DMS 273 treated with DMSO at 0.1 percent for 48 hours (cell line): ENCODE measurements at places on chromosomes 2 and 18.

GRCh38 chr2:80120866-80121265 lies 183.7 kb downstream of the LRRTM1 start:
- no peak for DNase-seq

- no peak for DNase-seq
These were observed 120.5 kb downstream of the TANC1 start for GRCh38 chr2:159088906-159089305.

DNA sequence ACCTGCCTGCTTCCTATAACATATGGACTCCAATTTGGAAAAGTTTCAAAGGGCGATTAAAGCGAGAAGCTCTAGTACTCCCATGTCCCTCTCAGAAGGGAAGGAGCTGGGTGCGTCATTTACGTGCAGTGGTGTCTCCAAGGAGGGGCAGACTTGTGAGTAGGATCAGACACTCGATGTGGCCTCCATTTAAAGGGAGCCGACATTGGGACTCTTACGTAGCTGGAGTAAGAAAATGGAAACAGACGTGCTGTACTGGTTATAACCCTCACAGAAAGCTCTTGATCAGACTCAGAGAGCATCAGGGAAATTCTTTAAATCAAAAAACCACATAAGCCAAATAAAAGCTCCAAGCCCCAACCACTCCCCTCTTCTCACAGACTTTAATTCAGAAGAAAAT lies 198.5 kb downstream of the KLHL29 start:
- DNase-seq, result peak; percentile 70

DNA sequence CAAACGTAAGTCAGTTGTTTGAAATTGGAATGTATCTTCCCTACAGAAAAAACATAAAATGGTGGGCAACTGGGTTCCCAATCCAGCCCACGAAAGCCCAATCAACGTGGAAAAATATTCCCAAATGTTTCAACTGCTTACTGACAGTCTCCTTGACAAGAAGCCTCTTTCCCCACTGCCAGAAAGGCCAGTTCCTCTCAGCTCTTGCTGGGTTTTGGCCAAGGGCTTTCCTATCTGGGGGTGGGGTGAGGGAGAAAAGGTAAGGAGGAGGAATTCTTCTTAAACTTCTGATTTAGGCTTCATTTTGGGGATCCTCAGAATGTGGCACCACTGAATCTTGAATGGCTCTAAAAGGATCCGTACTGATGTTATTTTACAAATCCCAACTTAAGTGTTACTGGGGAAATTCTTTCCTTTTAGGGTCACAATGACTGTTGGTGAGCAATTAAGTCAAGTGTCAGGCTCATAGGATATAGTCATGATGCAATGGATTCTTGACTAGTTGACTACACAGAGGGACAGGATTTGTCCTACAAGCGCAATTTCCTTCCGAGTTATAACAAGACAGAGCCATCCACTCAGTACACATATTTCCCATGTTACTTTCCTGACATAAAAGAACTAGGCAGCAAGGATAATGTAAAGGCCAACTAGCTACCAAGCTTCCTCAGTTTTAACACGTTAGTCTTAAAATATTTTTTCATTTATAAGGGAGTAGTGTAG lies 73.6 kb downstream of the SPRED2 start:
- DNase-seq, result no peak

DNA sequence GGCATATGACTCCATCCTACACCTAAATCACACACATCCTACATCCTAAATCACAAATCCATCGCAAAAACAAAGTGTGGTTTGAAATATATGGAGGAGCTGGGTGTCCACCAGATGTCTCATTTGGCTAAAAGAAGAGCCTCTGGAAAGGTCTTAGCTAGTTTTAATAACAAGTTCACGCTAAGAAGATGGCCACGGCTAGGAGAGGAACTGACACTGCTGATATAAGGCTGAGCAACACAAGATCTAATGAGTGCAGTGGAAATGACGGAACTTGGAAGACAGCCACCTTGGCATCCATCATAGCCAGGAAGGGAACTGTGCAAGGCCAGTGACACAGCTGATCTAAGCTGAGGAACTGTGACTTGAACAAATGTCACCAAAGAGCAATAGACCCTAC lies 60.0 kb upstream of the AGAP1 start:
- DNase-seq, result no peak

DNA sequence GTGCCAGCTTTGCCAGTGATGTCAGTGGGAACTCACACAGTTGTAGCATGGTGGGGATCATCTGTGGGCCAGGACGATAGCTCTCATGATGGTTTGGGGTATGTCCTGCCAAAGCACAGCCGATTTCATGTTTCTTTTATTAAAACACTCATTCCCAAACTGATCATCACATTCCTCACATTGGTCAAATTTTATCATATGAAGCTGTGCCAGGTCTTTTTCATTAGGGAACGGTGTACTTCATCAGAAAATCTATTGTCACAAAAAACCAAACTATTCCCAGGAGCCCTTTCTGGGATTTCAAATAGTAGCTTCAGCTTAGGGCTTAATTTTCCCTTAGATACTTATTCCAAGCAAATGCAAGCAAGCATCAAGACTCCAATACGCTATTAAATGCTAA lies 42.0 kb downstream of the ITGA4 start:
- no peak for DNase-seq

DNA sequence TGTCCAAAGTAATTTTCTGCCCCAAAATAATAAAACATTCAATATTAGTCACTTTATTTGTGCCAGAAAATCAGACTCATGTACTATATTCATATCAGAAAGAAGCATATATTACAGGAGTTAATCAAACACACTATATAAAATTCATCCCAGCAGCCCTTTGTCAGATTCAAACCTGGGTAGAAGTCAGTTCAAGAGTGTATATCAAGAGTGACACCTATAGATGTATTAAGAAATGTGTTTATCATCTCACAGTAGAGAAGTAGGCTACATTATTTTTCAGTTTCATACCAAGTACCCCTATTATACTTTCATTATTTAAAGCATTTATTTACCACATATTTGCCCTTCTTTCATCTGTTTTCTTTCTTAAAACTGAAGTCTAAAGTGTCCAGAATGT lies 193.2 kb upstream of the DDX18 start:
- DNase-seq, result no peak

- DNase-seq, result no peak
These were observed 30.7 kb downstream of the FSHR start for GRCh38 chr2:49123600-49123999.

DNA sequence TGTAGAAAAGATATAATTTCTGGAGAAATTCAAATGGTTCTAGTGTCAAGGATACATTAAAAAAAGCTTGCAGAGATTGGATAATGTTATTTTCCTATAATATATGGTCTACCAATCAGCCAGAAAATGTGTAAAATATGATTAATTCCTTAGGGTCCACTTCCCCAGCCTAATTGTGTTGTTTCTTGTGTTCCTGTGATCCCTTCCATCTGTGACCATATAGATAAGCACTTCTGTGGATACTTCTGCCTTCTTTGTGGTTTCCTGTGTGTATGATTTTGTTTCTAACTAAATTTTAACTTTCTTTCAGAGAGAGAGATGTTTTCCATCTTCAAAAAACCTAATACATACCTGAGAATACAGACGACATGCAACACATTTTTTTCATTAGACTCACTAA lies 367.1 kb upstream of the PIK3C3 start:
- no peak for DNase-seq

DNA sequence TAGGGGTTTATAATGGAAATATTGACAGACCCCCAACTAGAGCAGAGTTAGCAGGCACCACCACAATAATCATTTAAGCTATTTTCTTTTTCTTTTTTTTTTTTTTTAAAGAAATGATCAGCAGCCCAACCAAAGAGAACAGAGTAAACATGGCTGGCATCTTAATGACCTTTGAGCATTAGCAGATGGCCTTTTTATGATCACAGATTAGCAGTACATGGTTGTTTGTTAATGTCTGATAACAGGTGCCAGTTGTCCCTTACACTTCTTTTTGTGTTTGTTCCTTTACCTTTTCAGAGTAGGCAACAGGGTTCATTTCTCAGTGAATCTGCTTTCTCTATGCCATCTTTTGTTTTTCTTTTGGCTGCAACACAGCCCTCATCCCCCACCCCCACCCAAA lies 747.0 kb downstream of the BCL11A start:
- no peak for DNase-seq

GRCh38 chr2:220194630-220195584 lies 567.5 kb downstream of the SLC4A3 start:
- DNase-seq, result no peak

DNA sequence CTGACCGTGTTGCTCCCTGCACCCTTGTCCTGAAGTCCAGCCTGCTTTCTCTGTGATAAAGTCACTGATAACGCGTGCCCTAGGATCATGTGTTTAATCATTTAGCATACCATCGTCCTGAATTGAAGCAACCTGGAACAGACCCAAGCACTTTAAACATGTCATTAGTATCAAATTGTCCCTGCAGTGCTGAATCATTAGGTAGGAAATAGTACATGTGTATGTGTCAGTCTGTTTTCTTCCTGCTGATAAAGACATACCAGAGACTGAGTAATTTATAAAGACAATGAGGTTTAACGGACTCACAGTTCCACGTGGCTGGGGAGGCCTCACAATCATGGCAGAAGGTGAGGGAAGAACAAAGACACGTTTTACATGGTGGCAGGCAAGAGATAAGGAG lies 2.8 kb downstream of the ASB18 start:
- DNase-seq, result no peak

DNA sequence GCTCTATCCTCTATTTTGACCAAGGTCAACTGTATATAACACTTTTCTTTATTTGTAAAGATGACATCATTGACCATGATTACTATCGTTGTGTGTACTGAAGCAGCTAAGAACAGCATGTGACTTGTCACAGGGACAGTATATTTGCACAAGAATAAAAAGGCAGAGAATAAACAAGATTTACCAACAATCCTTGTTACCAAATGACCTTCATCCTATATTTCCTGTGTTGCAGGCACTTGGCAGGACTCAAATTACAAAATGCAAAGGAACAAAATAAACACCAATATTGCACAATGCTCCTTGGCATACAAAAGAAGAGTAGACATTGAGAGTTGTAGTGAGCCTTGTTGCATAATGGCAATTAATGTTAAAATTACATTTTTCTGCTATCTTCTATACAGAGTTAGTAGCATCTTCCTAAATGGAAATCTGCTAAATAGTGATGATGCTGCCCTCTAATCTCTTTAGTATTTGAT lies 61.8 kb downstream of the RFTN2 start:
- DNase-seq, result no peak

DNA sequence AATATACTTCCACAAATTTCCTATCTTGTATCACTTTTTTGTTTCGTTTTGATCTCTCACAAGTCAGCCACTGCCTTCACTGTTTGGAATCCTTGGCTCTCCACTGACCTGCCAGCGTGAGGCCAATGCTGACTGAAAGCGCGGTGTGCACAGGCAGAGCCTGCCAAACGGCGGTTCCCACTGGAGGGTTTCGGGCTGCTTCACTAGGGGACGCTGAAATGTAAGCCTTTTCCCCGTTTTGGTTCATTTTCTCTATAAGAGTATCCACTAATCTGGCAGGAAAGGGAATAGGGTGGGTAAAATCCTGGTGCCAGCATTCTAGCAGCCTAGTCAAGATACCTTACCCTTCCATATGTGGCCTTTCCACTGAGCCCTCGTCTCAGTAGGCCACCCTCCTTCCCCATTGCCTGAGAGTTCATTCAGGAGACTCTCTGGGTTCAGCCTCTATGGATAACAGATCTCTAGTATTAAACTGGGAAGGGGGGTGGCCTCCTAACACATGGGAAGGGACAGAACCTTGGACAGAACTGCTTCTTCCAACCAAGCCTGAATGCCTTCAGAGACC lies 91.5 kb downstream of the DYM start:
- no peak for DNase-seq

GRCh38 chr2:55173438-55174054 lies 58.5 kb downstream of the CLHC1 start:
- no peak for DNase-seq

GRCh38 chr2:72545790-72546189 lies 280.0 kb downstream of the EXOC6B start:
- DNase-seq, result no peak

GRCh38 chr2:198036029-198036879 lies 231.9 kb downstream of the PLCL1 start:
- no peak for DNase-seq

GRCh38 chr2:238128534-238129001 lies 9.9 kb upstream of the KLHL30 start:
- no peak for DNase-seq

- no peak for DNase-seq
These were observed 42.2 kb downstream of the KLHL14 start for GRCh38 chr18:32730620-32731091.

DNA sequence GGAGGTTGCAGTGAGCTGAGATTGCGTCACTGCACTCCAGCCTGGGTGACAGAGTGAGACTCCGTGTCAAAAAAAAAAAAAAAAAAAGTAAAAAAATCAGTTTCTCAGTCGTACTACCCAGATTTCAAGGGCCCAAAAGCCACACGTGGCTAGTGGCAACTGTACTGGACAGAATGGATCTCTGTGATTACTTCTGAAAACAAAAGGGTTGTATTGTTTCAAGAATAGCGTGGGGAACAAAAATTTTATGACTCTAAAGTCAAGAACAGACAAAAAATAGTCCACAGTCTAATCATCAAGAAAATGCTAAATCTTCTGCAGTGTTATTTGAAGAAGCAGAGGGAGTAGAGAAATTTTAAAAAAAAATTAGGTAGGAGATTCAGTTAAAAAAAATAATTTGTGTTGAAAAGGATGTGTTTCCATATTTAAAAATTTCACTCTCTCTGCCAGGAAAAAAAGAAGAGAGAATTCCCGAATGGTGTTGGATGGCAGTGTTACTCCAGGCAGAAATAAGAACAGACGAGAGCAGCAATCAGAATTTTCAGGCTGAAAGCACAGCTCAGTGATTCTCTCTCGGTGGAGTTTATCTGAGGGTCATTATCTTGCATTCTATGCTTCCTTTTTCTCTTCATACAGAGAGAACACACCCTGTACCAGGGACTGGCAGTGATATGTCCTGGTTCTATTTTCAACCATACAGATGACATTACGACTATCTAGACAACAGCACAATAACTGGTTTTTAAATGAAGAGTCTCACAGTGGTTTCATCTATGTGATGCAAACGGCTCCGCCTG lies 61.8 kb downstream of the CABYR start:
- DNase-seq, result no peak

- DNase-seq, result no peak
These were observed 178.6 kb upstream of the SALL3 start for GRCh38 chr18:78801011-78801410.

GRCh38 chr2:174166261-174166660 lies 82.1 kb downstream of the OLA1 start:
- no peak for DNase-seq

DNA sequence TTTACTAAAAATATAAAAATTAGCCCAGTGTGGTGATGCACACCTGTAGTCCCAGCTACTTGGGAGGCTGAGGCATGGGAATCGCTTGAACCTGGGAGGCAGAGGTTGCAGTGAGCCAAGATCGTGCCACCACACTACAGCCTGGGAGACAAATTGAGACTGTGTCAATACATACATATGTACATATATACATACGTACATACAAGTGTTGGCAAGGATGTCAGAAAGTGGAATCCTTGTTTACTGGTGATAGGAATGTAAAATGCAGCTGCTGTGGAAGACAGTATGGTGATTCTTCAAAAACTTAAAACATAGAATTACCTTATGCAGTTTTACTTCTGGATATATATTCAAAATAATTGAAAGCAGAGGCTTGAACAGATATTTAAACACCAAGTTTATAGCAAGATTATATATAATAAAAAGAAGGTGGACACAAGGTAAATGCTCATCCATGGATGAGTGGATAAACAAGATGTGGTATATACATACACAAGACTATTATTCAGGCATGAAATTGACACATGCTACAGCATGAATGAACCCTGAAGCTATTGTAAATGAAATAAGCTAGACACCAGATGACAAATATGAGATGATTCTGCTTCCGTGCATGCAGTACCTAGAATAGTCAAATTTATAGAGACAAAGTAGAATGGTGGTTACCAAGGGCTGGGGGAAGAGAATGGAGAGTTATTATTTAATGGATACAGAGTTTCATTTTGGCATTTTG lies 43.2 kb downstream of the CCDC138 start:
- no peak for DNase-seq
